HT1080 (cell line): ENCODE measurements at places on chromosomes 6 and 20.

DNA sequence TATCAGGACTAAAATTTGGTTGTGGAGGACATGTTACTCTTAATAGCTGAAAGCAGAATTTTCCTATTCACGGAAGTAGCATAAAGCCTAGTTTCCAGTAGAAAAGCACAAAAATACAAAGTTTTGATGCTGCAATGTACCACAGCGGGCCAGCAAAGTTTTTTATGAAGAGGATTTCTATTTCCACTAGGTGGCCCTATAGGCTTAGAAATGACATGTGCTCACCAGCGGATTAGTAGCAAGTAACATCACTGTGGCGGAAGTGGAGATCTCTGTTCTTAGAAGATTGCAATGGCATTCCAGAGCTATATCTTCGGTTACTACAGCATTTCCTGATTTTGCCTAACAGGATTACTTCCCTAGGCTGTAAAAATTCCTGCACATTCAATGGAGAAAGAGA lies 1219.0 kb upstream of the EYS start:
- DNase-seq, result peak; percentile 57

DNA sequence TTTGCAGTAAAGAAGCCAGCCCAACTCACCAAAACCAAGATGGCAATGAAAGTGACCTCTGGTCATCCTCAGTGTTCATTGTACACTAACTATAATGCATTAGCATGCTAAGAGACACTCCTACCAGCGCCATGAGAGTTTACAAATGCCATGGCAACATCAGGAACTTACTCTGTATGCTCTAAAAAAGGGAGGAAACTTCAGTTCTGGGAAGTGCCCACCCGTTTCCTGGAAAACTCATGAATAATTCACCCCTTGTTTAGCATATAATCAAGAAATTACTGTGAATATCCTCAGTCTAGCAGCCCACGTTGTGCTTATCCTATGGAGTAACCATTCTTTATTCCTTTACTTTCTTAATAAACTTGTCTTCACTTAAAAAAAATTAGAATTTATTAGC lies 19.4 kb upstream of the TRERF1 start:
- DNase-seq, result no peak

GRCh38 chr6:121438869-121439268 lies 3.4 kb downstream of the GJA1 start:
- DNase-seq, result no peak

GRCh38 chr20:47276851-47277534 lies 79.5 kb downstream of the ZMYND8 start:
- DNase-seq, result no peak

DNA sequence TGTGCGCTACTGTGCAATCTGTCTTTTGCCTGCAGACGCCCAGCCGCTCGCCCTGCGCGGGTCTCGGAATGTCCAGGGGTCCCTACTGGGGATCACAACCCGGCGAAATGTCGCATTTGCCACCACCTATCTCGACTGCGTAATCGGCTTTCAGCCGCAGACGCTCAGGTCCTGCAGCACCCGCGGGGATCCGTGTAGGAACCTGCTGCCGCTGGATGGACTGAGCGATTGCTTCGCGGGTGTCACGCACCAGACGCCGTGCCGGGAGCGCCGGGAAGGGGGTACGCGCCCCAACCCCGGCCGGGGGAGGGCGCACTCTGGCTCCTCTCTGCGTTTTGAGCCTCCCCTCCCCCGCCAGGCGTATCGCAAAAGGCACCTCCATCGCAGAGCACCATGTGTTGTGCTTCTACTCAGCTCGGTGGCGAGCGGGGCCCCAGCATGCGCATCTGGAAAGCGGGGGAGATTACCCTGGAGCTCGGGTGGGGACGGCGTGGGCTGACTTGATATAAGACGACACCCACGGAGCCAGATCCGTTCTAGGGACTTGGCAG lies 747 bp upstream of the PTPRA start:
- no peak for DNase-seq

GRCh38 chr6:142055219-142055618 lies 77.5 kb upstream of the GJE1 start:
- no peak for DNase-seq

DNA sequence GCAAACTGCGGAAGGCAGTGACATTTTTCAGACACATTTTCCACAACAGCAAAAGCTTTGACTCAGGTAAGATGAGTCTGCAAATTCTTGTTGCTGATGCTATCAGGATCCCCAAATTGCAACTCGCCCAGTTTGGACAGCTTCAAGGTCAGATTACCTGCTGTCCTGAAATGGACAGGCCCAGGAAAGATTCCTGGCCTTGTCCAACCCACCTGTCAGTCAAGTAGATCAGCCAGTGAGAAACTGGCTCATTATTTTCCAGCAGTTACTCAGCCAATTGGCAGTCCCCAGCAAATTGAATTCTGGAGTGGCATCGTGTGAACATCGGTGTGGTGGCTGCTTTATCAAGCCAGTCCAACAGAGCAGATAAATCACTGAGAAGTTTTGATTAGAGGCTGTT lies 84.5 kb upstream of the SNAP25 start:
- no peak for DNase-seq

DNA sequence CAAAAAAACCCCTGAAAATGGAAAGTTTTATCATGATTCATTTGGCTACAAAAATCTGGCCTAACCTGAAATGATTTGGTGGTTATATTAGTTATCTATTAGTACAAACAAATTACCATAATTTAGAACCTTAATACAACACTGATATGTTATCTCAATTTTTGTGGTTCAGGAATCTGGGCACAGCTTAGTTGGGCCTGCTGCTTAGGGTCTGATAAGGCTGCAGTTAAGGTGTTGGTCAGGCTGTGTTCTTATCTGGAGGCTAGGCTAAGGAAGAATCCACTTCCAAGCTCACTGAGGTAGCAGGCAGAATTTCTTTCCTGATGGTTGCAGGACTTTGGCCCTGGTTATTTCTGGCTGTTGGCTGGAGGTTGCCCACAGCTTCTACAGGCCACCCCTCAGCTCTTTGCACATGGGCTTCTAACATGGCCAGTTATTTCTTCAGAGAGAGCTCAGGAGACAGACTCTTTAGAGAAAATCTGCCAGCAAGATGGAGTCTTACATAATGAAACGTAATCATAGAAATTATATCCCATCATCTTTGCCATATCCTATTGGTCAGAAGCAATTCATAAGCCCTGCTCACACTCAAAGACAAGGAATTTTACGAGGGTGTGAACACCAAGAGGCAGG lies 11.4 kb downstream of the TRIM38 start:
- no peak for DNase-seq

DNA sequence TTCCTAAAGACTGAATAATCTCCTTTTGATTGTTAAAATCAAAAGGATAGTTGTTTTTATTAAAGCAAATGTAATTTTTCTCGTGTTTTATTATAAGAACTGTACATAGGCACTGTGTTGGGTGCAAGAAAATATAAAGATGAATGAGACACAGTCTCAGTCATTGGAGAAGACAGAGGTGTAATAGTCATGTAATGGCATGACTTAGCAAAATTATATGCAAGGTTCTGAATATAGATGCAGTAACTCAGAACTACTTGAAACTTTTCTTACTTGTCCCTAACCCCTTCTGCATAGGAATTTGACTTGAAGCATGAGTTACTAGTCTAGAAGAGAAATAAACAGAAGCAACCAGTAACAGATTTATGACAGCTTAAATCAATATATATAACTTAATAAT lies 14.9 kb downstream of the WTAP start:
- DNase-seq, result no peak

GRCh38 chr20:62511915-62512610 lies 36.3 kb upstream of the GATA5 start:
- DNase-seq, result no peak

- no peak for DNase-seq
Observed at GRCh38 chr6:125793280-125793679, 2.5 kb downstream of the NCOA7 start.

DNA sequence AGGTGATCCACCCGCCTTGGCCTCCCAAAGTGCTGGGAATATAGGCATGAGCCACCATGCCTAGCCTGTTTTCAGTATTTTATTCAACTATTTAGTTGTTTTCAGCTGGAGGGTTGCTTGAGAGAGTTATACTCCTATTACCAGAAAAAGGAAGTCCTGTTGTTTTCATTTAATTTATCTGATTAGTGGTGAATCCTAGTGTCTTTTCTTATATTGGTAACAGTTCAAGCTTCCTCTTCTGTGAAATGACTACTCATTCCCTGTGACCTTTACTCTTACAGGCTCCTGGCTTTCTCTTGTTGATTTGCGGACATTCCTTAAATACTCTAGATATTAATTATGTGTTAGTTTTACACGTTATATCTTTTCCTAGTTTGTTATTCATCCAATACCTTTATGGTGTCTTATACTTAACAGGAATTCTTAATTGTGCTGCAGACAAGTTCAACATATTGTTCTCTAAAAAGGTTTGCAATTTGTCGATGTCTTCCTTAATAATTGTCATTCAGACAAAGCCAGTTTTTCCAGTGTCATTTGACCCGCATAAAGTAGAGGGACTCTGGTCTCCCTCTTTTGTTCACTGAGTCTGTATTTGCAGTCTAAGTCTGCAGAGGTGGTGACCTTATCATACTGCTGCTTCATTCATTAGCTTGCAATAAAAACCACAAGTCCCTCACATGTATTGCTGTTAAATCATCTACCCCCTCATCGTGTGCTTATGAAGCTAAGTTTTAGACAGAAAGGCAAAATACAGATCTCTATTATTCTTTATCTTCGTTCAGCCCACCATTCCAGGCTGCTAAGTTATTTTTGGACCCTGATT lies 51.4 kb downstream of the ZBTB9 start:
- no peak for DNase-seq

DNA sequence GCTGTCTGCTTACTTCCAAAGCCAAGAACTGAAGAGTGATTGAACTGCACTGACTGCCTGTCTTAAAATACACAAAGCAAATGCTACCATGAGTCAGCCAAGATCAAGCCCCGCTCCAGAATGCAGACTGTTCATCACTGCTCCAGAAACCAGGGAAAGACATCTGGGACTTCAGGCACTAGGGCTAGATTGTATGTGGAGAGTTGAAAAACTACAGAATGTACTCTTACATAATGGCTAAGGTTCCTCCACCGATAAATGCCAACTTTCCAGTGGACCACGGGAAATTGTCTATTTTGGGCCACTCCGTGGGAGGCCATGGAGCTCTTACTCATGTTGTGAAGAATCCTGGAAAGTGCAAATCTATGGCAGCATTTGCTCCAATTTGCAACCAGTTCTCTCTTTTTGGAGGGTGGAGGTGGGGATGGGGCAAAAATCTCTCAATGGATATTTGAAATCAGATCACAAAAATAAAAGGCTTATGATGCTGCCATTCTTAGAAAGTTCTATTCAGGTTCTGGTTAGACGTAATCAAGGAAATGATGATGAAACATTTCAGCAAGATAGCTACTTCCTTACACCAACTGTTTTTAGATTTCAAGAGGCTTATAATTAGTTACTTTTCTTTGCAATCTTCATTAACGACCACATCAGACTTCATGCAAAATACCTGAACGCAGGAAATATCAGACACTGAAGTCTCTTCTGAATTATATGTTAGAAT lies 11.8 kb upstream of the CAP2 start:
- peak; percentile 30 for DNase-seq

- DNase-seq, result no peak
Observed at GRCh38 chr6:131819572-131820124, 11.8 kb downstream of the ENPP1 start.

DNA sequence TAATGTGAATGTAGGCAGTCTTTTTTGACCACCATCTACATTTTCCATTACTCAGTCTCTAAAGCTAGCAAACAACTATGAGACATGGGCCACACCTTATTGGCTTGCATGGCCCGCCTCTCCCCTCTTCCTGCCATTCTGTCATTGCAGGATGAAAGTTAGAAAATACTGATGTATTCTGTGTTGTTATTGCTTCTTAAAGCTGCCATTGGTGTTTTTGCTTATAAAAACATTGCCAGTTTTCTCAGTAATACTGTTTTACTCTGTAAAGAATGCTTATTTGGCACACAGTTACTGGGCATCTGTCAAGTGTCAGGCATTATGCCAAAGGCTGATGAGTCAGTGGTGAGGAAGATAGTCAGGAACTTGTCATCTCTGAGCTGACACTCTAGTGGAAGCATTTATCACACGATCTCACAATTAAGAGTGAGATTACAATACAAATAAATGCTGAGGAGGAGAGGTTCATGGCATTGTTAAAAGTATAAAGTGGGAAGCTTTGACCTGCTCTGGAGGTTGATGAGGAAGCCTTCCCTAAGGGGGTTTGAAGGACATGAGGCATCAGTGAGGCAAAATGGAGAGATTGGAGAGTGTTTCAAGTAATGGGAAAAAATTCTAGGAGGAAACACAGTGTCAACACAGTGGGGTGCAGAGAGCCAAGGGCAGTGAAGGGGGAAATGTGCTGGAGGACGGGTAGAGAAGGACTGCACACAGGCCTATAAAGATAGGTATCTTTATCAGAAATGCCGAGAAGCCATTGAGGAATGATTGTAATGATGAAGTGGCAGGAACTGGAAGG lies 14.7 kb downstream of the KLHL32 start:
- peak; percentile 84 for DNase-seq

DNA sequence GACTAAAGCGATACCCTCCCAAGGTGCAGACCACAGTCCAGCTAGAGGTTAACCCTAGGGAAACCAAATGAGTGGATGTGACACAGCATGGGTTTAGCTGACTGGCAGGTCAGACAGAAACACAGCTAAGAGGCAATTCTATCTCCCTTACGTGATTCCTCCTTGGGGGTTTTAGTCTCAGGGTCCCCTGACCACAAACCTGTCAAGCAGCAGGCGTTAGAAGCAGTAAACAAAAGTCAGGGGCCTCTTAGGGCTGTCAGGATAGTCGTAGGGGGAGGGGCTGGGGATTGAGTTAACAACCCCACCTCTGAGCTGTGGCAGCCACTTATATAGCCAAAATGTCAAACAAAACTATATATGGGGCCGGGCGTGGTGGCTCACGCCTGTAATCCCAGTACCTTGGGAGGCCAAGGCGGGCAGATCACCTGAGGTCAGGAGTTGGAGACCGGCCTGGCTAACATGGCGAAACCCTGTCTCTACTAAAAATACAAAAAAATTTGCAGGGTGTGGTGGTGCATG lies 13.6 kb downstream of the KCNK5 start:
- no peak for DNase-seq
